Stimulated activated CD4-positive, alpha-beta T cell treated with anti-CD3 and anti-CD28 coated beads, Interleukin-1b, Interleukin-23, amount 100 ng/mL, for 1 hour (primary cell): ENCODE measurements at places on chromosomes 1 and 21.
A peak's percentile ranks its signal among the peaks of the same experiment; 100 is the strongest.

- DNase-seq = no peak
These were observed 115.6 kb upstream of the KIF26B start for GRCh38 chr1:245039196-245039595.

DNA sequence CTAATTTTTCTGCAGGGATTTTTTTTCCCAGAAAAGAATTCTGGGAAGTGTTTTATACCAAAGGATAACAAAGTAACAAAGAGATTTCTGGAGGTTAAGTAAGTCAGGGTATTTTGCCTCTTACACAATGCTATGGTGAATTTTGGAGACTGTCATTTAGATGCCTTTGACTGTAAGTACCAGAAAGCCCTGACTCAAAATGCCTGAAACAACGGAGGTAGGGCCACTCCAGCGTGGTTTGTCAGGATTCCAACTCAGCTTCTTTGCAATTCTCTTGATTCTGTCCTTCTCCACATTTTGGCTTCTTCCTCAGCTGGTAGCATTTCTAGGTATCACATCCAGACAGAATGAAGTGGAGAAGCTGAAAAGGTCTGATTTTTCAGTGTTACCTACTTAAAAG lies 106.5 kb downstream of the UCHL5 start:
- no peak for DNase-seq

- no peak for DNase-seq
These were observed 383.0 kb upstream of the VAMP3 start for GRCh38 chr1:7388141-7388487.

GRCh38 chr1:156931974-156932710 lies 11.7 kb downstream of the LRRC71 start:
- DNase-seq = no peak

DNA sequence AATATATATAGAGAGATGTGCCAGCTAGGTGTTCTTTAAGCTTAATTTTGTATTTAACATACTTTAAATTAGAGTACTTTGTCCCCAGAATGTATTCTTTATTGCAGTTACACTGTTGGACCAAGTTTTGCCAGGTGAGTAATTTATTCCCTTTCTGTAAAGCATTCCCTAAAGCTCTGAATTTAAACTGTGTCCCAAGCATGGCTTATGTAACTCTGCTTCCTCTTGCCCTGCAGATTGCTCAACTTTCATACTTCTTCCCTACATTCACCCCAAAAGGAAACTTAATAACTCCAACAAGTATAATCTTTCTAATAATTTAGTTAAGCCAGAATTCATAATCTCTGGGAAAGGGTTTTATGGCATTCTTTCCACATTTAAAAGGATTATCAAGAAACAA lies 5.6 kb downstream of the LYPLAL1 start:
- no peak for DNase-seq

DNA sequence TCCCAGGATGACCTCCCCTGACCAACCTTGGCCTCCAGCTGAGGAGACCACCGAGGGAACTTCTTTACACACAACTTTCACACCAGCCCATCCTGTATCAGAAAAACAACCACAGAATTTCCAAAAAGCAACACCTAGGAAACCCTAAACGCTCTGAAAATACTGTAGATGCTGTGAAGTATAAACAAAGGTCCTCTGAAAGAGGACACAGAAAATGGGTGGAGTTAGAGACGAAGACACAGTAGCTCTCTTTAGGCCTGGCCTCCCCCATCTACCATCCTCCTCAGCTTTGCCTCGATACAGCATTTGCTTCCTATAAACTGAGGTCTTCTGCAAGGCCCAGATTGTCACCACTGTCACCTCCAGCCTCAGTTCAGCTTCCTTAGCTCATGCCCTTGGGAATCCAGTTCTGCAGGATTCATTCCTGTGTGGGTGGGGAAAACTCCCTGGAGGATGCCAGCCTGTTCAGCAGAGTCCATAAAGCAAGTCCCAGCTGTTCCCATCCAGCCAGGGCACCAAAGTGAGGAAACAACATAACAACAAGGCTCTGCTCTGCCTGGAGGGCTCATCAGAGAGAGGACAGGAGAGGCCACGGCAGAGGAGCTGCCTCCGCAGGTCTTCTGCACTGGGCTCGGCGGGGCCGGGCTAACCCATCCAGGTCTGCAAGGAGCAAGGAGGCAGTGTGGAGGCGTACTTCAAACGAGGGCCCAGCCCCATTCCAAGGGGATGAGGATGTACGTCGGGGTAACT lies 15.0 kb downstream of the PIK3C2B start:
- DNase-seq = no peak

GRCh38 chr1:1196431-1197187 lies 9.8 kb downstream of the TNFRSF18 start:
- DNase-seq = no peak

DNA sequence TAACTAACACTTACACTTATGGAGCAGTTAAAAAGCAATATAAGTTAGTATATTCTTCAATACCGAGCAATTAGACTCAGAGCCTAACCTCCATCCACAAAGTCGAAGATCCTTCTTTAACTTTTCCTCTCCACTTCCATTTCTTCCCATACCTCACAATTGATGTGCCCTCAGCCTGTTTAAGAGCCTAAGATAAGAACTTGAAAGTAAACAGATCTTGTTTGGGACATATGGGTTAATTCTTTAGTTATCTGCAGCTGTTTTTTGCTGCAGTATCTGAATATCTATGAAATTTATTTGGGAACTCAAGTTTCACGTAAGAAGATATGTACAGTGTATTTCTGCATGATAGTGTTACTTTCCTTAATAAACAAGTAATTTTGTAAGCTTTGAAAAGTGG lies 51.5 kb downstream of the MIGA1 start:
- DNase-seq = no peak

DNA sequence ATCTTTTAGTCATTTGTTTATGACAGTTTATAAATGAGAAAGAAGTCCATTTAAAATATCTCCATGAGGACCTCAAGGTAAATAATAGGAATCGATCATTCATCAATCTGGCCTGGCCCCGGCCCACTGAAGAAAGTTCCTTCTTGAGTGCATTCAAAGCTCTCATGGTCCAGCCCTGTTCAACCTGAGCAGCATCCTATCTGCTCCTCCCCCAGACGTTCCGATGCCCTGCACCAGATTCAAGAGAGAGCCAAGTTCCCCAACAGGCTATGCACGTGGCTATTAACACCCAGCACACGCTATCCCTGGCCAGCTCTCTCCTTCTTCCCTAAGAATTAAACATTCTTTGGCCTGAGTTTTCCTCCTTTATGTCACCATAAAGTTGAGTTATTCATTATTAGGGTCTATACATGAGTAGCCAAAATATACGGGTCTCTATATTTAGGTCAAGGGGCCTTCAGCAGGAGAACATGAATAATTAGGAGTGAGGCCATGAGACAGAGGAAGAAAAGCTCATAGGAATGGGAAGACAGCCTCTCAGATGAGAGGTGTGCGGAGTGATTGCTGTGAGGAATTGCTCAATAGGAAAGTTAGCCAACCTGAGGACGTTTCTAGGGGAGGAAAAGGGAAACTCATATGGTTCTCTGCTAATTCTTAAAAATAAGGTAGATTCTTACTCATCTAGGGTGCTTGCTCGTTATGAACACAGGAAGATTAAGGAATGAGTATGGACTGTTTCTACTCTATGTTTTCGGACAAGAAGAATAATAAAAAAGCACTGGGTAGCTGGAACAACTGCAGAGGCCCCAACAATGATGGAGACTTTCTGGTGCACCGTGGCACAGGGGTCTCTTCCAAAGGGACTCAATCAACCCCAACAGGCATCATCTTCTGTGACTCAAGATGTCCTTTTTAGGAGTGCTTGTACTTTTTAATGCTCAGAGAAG lies 23.6 kb downstream of the RUNX1 start:
- no peak for DNase-seq

DNA sequence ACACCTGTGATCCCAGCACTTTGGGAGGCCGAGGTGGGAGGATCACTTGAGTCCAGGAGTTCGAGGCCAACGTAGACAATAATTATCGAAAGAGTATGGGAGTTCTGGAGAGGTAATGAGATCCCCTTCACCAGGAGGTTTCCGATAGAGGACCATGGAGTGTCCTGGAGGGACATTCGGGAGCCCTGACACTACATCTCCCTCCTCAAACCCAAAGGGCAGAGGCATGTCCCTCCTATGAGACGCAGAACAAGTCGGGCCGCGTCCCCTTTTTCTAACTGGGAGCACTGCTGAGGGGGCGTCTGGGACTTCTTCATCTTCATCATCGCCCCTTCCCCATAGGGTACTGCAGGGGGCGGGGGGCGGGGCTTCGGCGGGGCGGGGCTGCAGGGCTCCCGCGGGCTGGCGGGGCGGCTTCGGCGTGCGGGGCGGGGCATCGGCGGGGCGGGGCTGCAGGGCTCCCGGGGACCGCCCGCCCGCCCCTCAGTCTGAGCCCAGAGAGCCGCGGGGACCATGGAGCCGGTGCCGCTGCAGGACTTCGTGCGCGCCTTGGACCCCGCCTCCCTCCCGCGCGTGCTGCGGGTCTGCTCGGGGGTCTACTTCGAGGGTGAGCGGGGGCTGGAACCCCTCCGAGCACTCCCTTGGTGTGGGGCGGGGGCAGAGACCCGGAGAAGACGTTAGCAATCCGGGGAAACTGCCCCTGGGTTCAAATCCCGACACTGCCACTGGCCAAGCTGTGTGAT lies at the start of gene THEMIS2:
TSS of gene THEMIS2 (plus strand) at position 486 of the 743 bp plus-strand sequence. CDS start at position 514, 28 bp downstream.
- peak; percentile 54 for DNase-seq

GRCh38 chr1:155160128-155160527 lies 13.0 kb downstream of the KRTCAP2 start:
- DNase-seq = no peak

DNA sequence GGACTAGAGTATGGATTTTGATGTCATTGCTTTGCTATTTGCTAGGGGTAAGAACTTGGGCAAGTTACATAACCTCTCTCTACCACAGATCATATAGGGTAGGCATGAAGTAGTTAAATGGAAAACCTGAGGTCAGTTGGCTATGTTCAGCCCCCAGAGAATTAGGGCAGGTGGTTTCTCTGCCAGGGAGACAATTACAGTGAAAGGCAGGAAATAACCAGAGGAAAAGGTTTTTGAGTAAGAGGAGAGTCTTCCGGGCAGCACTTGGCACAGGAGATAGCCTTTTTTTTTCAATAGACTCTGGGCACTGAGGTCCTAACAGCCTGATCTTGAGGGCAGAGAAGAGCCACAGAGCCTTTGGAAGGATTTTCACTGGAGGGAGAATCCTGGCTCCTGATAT lies 16.7 kb upstream of the SERBP1 start:
- DNase-seq = no peak

GRCh38 chr1:54978528-54979326 lies 1.7 kb upstream of the TMEM61 start:
- no peak for DNase-seq

- DNase-seq = no peak
These were observed 4.5 kb upstream of the PLCH2 start for GRCh38 chr1:2471587-2472001.

DNA sequence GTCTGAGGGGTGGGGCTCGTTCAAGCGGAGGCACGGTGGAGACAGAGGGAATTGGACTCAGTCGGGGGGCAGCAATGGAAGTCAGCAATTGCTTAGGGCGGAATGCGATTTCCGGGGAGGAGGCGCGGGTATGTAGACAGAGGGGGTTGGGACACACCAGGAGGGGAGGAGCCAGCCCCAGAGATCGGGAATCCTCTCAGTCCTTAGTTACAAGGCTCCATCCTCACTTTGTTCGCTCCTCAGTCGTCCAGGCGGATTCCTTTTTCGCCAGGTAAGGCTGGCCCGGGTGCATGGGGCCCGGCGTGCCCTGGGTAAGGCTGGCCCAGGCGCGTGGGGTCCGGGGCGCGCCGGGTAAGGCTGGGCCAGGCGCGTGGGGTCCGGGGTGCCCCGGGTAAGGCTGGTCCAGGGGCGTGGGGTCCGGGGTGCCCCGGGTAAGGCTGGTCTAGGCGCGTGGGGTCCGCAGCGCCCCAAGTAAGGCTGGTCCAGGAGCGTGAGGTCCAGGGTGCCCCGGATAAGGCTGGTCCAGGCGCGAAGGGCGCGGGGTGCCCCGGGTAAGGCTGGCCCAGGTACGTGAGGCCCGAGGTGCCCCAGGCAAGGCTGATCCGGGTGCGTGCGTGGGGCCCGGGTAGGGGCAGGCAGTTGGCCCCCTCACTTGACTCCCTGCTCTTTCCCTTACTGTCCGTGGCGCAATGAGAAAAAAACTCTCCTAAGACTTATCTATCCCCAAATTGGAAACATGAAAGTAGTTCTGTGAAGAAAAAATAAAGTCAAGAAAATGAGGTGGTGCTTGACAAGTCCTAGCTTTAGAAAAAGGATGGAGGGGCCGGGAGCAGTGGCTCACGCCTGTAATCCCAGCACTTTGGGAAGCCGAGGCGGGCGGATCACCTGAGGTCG lies at the start of gene L1TD1:
TSS of gene L1TD1 (plus strand) at position 199 of the 894 bp plus-strand sequence. CDS start 11,780 bp downstream, outside the sequence.
- no peak for DNase-seq

GRCh38 chr21:28337315-28337714 lies 655.4 kb downstream of the LTN1 start:
- DNase-seq = no peak

DNA sequence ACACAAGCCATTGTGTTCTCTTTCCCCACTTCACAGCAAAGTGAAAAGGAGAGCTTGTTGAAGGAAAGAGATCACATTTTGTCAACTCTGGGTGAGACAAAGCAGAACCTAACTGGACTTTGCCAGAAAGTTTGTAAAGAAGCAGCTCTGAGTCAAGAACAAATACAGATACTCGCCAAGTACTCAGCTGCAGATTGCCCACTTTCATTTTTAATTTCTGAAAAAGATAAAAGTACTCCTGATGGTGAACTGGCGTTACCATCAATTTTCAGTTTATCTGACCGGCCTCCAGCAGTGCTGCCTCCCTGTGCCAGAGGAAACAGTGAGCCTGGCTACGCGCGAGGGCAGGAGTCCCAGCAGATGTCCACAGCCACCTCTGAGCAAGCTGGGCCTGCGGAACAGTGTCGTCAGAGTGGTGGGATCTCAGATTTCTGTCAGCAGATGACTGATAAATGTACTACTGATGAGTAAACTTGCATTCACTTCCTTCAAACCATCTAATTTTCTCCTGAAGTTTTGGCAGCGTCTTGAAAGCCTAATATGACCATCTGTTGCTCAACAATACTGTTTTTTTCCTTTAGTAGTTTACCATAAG lies 43.7 kb downstream of the BACH1 start:
- DNase-seq = no peak

DNA sequence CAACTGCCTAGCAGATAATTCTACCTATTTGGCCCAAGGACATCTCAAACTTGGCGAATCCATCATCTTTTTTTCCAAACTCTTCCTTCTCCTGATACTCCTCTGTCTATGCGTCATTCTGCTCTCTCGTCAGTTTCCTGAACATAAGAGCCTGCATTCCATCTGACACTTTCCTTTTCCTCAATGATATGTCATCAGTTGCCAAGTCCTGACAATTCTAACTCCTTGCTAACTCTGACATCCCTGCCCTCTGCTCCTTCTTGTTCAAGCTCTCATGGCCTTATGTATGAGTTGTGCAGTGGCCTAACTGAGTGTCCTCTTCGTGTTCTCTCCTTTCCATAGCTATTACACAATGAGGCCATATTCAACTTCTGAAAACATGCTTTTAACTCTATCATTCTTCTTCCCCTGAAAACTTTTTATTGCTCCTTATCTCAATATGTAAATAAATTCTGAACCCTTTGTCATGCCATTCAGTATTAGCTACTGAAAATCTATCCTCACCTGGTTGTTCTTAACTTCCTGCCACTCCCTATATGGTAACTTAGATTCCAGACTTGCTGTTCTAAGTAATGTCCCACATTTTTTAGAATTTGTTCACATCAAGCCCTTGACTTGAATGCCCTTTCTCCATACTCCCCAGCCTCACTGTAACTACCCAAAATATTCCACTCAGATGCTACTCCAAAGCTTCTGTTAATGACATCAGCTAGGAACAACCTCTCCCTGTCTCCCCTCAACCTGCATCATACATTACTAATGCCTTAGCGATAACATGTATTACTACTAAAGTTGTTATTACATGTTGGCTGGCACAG lies 11.5 kb downstream of the PALMD start:
- DNase-seq = no peak

- no peak for DNase-seq
These were observed 39.0 kb downstream of the LPAR3 start for GRCh38 chr1:84853741-84854721.
